MCF 10A (cell line): ENCODE measurements at places on chromosomes 11 and 22. TPM values are rescaled to one million over a fixed set of nuclear protein-coding genes. Genes with fewer than 3 reads are reported as not detected.

DNA sequence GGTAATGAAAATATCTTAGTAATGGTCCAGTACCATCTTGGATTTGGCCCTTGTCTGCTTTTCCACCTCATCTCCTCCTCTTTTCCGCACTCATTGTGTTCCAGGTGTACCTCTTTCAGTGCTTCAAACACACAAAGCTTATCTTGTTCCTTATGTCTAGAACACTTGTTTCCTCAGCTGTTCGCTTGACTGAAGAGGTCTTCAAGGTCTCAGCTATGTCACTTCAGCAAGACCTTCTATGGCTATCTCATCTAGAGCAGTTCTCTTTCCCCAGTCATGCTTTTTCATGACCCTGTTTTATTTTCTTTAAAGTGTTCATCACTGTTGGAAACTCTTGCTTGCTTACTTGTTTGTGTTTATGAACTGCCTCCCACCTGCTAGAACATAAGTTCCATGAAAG is 47.4 kb downstream of the UVRAG start:
- no peak for DNase-seq

MMP12 gene
- total RNA-seq, result not detected in 2 replicates

GRCh38 chr11:109619498-109619897 is 197.5 kb downstream of the C11orf87 start:
- peak; percentile 45 for DNase-seq

DNA sequence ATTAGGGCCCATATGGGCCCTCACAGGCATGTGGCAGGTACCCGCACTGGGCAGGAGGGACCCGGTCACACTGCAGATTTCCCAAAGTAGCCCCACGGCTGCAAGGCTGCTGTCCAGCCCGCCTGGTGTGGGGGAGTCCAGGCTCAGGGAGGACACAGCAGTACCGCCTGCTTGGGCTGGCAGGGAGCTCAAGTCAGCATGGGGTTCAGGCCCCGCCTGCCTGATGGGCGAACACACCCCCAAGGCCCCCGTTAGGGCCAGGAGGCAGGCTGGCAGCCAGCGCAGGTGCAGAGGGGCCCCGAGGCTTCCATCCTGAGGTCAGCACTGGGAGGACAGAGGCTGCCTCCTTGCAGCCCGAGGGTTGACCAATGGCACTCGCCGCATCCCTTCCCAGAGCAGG is 5.5 kb downstream of the ZDHHC8 start:
- no peak for DNase-seq

DNA sequence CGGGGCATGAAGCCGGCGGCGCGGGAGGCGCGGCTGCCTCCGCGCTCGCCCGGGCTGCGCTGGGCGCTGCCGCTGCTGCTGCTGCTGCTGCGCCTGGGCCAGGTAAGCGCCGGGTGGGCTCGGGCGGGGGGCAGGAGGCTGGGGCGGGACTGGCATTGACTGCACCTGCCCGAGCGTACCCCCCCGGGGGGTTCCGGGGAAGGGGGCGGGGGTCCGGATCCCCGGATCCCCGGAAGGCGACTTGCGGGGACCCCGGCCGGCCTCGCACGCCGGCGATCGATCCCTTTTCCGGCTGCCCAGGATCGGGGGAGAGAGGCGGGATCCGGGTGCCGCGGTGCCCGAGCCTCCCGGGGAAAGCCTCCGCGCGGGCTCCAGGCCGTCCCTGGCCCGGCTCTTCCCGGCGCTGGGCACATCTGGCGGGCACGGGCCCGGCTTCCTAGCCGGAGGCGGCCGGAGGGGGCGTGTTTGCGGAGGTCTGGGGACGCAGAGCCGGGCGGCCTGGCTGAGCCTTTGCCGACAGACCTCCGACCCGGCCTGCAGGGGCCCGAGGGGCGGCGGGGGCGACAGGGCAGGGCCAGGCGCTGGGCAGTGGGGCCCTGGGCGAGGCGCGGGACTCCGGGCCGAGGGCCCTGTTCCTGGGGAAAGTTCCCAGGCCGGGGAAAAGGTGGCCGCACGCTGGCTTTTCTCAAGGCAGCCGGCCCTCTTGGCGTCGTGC is 705 bp downstream of the PTPRJ start:
- no peak for DNase-seq

IGSF9B gene
- total RNA-seq, result 13.9 and 19.7 TPM in 2 replicates

DNA sequence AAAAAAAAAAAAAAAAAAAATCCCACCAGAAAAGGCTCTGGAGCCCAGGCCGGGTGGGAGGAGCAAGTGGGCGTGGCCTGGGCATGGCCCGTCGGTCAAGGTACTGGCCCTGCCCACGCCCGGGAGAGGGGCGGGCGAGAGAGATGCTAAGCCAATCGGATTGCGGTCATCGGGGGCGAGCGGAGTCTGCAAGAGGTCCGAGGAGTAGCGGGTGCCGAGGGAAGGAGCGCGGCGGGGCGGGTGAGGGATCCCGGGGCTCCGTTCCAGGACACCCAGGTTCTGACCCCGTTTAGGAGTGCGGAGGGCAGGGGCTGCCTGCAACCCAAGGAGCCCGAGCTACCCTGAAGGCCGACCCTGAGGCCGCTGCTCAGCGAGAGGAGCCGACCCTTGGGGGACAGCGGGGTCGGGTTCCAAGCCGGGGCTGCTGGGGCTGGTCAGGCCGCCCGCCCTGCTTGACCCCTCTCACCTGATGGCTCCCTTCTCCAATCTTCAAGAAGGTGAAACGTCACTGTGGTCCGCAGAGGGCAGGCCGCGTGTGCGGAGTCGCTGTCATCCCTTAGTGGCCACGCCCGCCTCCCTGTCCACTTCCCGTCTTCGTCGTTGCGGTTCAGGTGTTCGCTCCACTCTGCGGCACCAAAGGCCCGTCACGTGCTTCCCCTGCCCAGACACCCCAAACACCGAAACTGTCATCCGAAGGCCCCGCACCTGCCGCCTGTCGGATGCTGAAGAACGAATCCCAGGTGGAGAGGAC is 11.1 kb upstream of the TAB1 start:
- DNase-seq, result no peak

- DNase-seq, result no peak
Measured at GRCh38 chr11:20617346-20618005, 18.1 kb downstream of the SLC6A5 start.

DNA sequence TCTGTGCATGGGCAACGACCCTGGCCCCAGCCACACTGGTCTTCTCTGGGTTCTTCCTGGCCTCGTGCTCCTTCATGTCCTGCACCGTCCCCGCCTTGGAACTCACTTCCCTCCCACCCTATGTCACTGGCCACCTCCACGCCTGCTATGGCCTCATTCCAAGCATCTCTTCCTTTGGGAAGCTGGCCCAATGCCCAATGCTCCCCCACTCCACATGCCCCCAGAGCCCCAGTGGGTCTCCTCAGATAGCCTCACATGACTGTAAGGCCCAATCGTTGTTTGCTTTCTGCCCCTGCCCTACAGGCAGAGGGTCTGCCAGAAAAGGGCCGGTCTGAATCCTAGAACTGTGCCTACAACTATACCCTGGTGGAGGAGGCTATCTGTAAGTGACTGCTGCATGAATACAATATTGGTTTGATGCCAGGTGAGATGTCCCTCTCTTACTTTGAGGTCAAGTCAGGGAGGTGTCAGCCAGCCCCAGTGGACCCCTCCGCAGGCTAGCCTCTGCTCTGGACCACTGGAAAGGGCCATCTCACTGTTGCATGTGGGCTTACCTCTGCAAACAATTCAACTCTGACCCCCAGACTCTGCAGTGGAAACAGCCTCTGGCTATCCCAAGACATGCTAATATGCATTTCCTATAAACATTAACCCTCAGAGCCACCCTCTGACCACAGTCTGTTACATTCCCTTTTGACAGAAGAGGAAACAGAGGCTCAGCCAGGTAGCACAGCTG is 2.1 kb upstream of the GNAZ start:
- DNase-seq, result no peak

DNA sequence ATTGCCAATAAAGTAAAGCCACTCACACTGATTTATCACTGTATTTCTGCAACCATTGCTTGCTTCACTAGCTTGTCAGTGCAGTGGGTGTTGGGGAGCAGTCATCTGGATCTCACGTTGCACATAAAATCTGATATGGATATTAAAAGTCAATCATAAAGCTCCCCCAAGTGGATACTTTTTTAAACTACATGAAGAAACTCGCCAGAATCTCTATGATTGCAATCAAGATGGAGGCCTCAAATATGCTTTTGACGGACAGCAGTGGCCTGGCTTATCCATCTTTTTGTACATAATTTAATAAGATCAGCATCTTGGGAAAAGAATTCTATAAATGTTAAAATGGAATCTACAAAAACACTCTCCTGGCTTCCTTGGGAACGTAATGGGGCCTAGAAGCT is 137.7 kb downstream of the WT1 start:
- peak; percentile 50 for DNase-seq
